ENCODE measurements at places on chromosomes 12 and 14.
A peak's percentile ranks its signal among the peaks of the same experiment; 100 is the strongest.

GRCh38 chr14:81336009-81336408 is 64.1 kb downstream of the STON2 start:
- no peak for DNase-seq

GRCh38 chr12:11884706-11885105 is 186.0 kb upstream of the BCL2L14 start:
- DNase-seq = peak; percentile 31

- DNase-seq = no peak
These were observed 105.1 kb downstream of the RERG start for GRCh38 chr12:15116086-15116485.

DNA sequence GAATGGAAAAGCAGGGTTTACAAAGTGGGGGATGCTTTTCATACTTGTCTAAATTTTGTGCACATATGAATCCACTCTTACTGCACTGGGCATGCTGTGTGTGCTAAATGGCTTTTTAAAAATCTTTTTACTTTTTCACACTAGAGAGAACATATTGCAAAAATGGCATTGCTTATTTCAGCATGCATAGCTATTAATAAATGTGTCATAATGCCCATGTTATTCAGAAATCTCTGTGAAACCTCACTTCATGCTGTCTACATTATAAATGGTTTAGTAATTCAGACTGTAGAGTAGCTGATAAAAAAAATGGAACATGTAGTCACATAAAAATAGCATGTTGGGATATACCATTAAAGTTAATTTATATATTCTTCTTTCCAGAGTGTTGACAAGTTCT is 593.8 kb downstream of the RPL10L start:
- no peak for DNase-seq
